ENCODE measurements at places on chromosomes 7 and 10. TPM values are rescaled to one million over a fixed set of nuclear protein-coding genes. Genes with fewer than 3 reads are reported as not detected.

DNA sequence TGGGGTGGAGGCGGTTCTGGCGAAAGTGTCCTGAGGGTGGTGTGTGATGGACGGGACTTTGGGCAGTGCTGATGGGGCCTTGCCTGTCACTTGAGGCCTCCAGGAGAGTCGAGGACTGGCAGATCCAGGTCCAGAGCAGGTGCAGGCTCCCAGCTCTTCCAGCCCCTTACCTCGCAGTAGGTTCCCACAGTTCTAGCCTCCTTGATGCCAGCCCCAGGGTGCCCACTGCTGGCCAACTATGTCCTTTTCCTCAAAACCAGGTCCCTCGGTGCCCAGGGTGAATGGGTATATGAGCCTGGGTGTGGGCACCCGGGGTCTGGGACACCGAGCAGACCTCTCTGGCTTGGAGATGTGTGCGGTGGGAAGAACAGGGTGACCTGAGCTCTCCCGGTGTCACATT, 8.3 kb downstream of the FAM20C start:
- peak; percentile 23 for DNase-seq

GRCh38 chr7:101634196-101634717, 5.2 kb upstream of the MYL10 start:
- no peak for DNase-seq

PPP1R3A gene
- not detected for total RNA-seq

- no peak for DNase-seq
These were observed 81.9 kb upstream of the BTBD16 start for GRCh38 chr10:122189185-122189584.

- peak; percentile 32 for DNase-seq
These were observed 102.9 kb downstream of the ELAPOR2 start for GRCh38 chr7:86956567-86956966.

FAM20C gene
- 2.7 TPM for total RNA-seq

SUGCT gene
- 1.0 TPM for total RNA-seq

DNA sequence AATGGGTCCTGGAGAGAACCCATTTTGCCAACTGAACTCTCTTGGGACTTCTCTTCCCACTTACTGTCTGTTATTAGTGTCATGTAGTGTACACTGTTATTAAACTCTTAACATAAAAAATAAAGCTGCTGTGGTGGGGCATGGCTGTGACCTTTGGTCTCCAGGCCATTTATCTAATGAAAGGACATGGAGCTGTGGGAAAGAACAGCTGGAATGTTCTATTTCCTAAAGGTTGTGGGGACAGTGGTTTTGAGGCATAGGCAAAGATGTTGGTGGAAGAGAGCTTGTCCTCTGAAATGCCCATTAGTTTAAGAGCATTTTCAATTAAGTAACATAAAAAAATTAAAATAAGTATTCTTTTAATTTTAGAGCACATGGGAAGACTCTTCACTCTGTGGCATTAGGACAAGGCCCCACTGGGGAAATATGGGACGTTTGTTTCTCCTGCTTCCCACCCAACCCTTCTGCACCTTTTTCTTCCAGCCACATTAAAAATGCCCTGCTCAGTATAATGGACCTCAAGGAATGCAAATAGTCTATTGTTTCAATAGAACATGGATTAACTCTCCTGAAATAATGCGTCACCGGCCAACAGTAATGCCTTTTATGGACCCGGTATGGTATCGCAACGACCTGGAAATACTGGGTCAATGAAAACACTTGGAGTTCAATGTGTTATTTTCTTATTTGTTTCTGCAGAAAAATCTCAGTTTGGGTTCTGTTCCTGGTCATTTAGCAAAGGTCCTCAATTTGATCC, 149.6 kb downstream of the BUB3 start:
- no peak for DNase-seq

- DNase-seq, result peak; percentile 83
These were observed 10.3 kb downstream of the CRHR2 start for GRCh38 chr7:30671793-30672465.

FZD8 gene
- 25.6 TPM for total RNA-seq

TBC1D12 gene
- total RNA-seq, result 20.5 TPM

DNA sequence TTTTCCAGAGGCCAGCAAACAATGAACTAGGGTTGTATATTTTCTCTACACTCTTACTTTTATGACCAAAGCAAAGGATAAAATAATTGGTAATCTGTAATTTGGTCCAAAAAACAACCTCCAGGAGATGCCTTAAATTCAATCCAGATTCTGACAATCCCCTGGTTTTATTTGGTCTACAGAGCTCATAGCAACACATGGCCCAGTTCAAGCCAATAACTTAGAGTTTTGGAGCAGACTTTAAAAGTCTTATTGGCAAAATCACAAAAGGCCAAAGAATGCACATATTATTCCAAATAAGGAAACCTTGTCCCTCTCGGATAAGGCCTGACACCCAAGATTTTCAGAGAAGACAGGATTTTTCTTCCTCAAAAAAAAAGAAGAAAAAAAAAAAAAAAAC, 51.9 kb downstream of the SORBS1 start:
- DNase-seq, result no peak

DNA sequence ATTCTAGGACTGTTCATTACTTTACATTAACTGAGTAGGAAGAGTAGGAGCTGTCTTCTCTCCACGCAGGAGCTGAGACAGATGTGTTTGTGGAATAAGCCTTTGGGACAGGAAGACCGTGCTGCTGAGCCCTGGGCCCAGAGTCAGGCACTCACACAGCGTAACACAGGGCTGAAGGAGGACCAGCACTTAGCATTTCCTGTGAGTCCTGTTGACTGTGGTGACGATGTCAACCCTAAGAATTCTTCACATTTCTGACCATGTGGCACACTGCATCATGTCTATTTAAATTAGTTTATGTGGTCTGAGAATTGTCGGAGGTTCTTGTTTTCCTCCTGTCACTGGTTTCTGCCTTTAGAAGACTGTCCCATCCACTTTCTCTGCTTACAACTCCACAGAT, 117.2 kb downstream of the PIP4K2A start:
- no peak for DNase-seq

DNA sequence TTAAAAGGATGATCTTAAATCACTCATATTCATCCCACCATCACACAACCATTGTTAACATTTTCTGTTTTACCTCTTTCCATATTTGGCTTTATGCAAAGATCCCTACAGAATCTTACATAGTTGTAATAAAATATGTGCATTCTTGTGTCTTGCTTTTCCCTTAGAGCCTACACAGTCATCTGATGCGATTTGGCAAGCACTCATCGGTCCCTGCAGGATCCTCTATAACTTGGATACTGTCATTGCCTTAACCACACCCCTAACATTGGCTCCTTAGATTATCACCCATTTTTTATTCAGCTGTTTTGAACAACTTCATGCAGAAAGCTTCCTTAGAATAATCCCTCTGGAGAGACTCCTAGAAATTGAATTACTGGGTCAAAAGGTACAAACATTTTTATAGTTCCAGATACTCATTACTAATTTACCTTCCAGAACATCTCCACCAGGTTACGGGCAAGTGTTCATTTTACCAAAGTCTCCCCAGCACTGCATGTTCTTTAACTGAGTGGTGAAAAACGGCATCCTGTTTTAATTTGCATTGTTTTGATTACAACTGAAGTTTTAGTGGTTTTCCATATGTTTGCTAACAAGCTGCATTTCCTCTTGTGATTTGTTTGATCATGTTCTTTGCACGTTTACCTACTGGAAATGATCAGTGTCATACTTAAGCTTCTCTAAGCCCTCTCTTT, 268.3 kb downstream of the GRID1 start:
- DNase-seq, result no peak

DNA sequence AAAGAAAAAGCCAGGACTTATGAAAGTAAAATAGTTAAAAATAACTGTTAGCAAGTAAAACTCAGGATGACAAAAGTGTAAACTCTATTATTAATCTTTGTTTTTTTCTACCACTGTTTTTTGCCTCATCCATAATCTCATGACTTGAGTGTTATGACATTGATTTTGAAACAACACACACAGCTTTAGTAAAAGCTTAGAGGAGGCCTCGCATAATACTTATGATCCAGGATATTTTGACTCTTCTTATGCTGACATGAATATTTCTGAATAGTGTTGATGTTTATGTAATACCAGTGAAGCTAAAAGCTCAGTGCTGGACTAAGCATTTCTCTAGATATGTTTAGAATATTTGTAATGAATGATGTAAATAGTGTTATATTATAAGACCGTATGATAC, 10.5 kb downstream of the KAT6B start:
- DNase-seq, result no peak

DNA sequence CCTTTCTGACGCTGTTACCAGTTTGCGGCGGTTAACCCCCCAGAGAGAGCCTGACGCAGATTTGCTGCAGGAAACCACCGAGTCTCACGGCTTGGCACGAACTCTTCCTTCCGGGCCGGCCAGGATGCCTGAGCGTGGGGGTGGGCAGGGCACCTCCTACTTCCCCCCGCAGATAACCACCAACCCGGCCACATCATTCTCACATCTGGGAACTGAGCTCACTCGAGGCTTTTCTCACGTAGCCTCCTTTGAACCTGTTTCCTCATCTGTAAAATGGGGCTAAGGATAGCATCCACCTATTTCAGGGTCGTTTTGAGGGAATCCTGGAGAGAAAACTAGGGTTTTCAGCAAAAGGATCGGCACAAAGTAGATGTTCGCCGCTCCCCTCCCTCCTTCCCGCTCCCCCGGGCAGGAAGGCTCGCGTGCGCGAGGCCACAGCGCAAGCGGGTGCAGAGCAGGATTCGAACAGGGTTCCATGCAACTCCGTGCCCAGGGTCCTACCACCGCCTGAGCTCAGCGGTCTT, 23.6 kb downstream of the DDIT4 start:
- DNase-seq, result peak; percentile 94

CDCA7L gene
- 85.4 TPM for total RNA-seq

- DNase-seq, result no peak
These were observed 314.5 kb upstream of the SEMA3C start for GRCh38 chr7:81233208-81233940.

IFIT3 gene
- 14.1 TPM for total RNA-seq

DNA sequence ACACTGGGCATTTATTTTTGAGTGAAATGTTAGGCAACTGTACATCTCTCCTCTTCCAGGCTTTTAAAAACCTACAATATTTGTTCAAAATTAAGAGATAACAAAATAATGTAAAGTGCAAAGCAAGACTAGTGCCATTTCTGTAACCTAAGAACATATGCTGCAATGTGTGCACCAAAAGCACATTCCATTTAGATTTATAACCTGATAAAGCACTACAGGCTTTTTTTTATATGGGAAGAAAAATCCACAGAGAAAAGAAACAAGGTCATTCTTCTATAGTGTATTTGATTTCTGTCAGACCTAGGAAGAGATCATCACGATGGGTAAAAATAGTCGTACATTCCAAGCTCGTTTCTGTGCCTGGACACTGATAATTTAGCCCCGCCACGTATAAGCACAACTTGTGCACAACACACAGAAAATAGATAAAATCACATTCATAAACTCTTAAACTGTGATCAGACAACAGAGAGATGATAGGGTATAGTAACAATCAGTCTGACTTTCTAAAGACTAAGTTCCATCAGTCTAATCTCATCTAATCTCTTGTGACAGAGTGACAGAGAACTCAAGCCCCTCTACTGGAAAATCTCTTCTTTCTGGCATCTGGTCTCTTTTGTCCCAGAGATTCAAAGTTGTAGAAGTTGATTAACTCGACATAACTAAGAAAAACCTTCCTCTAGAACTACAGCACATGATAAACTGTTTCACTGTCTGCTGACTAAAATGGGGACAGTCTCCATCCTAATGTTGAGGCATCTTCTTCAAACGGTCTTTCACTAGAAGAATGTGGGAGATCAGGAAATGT, 6.7 kb downstream of the LAMB1 start:
- DNase-seq, result no peak

DNA sequence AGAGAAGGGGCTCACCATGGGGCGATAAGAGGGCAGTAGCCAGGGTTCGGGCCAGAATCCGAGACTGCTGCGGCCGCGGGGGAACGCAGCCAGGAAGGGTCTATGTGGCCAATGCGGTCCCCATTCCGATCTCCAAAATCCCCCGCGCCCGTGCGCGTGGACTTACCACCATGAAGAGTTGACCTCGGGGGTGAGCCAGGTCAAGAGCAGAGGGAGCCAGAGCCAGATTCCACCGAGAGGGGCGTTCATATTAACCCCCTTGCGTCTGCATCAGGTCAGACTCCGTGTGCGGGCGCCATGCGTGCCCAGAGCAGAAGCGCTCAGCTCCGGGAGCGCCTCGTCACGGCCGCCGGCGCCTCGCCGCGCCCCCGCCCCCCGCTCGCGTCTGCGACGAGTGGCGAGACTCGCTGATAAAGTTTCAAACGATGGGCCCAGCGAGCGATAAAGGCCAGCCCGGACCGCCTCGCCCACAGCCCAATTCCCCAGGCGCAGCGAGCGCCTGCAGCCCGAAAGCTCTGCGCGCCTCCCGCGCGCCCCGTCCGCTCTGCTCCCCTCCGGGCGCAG, at the start of gene WNT2:
WNT2 (minus strand) TSS at position 318 of the 564 bp plus-strand sequence; CDS start at position 249, 69 bp downstream.
- DNase-seq, result peak; percentile 5

EEPD1 gene
- 5.1 TPM for total RNA-seq

PNLIPRP3 gene
- not detected for total RNA-seq

DNA sequence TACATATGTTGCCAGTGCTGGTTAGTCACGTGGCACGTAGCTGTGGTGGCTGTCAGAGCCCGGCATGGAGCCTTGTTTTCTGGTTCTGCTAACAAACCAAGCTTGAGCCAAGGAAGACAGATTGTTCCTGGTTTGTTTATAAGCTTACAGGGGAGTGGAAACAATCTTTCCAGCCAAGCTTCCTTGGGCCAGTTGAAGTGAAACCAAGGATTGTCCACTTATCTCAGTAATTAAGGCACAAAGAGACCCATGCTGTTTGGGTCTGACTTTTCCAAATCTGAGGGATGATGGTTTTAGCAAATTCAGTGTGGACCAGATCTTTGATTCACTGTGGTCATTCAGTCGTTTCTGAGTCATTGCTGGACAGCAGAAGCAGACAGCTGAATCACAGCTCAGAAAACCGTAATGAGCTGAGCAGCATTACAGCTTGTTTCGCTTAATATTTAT, 297.3 kb upstream of the COBL start:
- no peak for DNase-seq

CDH23 gene
- total RNA-seq, result under 0.01 TPM

ARHGAP19 gene
- total RNA-seq, result 11.4 TPM

- no peak for DNase-seq
These were observed 9.2 kb downstream of the MOSPD3 start for GRCh38 chr7:100621554-100621953.

CNTNAP2 gene
- total RNA-seq, result not detected

DNA sequence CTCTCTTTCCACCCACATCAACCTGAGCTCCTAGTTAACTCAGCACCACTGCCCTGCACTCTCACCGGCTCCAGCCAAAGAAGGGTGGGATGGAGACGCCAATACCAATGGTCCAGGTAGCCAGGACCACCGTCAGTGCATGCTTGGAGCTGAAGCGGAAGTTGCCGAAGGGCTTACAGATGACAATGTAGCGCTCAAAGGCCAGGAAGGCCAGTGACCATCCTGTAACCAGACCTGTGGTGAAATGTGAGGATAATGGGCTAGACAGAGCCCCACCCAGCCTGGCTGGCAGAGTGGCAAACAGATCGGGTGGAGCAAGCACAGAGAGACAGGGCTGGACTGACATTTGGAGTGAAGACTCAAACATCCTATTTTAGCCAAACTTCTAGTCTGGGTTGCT, 673 bp downstream of the OPN1SW start:
- no peak for DNase-seq
